ENCODE measurements at places on chromosomes 2 and 18.

DNA sequence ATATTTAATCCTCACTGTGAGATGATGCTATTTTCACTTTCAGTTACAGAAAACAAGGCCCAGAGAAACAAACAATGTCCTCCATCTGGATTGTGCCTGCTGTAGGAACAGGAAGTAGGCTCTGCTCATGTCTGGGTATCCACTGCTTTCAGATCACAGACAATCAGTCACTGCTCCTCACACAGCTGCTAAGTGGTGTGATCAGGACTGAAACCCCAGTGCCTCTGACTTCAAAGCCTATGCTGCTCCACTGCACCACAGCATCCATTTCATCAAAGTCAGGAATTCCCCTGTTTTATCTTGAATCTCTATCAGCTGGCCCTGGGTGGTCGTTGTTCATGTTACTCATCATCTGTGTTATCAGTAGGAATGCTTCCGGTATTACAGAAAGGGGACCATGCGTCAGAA, 303.8 kb upstream of the TRIB2 start:
- peak; percentile 5 for DNase-seq

- no peak for DNase-seq
Observed at GRCh38 chr2:137123226-137123625, 357.9 kb downstream of the THSD7B start.

DNA sequence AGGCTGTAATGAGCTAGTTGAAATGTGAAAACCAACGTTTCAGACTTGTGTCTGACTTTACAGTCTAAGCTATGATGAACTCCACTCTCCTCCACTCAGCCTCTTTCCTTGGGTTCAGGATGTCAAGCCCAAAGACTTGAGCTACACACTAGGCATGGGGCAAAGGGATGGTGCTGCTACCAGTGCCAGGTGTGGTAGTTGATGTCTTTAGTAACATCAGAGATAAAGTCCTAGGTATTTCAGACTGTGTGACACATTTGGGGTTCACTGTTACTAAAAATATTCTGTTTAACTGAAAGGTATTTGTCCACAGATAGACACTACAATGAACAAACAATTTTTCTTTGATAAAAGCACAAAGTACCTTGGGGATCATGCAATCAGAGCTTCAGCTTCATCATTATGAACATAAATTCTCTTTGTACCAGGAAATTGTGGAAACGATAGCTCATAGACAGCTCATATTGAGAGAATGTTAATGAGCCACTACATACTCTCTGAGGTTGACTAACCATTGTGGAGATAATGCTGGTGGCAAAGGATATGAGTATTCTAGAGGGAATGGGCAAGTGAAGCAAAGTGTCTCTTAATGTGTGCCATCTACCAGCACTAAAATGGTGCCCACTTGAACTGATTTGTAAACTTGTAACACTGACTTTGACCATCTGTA, 253.7 kb upstream of the THUMPD2 start:
- DNase-seq: no peak

DNA sequence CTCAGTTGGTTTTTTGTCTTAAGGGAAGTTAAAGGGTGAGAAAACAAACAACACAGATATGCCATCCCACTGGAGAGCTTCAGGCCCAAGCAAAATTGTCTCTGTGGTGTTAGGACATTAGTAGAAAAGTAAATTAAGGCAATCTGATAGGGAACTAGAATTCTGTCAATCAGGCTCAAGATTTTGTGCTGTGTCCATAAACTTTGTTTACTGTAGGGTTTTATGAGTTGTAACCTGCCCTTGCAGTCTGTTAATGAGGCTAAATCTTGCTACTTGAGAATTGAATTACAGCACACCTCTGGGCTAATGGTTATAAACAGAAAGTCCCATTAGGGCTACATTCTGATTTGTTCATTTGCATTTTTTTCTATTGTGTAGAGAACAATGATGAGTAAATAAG, 78.0 kb upstream of the OTX1 start:
- DNase-seq: no peak

GRCh38 chr2:6965071-6965795, 48.0 kb downstream of the RNF144A start:
- no peak for DNase-seq

DNA sequence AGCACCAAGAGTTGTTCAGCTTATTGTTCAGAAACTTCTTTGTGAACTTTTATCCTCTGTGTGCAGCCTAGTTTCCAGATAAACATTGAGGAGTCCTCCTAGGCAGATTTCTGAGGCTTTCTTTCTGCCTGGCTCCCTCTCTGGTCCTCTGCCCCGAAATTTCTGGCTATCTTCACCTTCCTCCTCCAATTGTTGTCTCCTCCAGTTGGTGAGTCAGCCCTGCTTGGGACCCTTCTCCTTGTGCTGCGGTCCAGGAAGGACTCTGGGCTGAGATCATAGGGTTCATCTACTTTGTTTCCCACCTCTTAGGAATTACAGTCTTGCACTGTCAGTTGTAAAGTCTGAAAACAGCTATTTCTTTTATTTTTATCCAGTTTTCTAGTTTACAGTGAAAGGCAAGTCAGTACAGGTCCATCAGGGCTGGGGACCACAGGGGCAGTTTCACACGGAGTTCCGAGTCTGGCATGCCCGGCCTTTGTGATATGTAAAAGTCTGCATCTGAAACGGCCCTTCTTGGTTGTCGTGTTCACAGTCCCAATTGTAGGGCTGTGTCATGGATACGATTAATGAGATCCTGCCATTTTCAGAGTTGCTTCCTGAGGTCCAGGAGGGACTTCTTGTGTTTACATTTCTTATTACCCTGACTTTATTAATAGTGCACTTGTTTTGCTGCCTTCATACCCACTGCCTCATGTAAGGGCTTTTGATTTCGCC, 100.8 kb downstream of the SMC6 start:
- no peak for DNase-seq

DNA sequence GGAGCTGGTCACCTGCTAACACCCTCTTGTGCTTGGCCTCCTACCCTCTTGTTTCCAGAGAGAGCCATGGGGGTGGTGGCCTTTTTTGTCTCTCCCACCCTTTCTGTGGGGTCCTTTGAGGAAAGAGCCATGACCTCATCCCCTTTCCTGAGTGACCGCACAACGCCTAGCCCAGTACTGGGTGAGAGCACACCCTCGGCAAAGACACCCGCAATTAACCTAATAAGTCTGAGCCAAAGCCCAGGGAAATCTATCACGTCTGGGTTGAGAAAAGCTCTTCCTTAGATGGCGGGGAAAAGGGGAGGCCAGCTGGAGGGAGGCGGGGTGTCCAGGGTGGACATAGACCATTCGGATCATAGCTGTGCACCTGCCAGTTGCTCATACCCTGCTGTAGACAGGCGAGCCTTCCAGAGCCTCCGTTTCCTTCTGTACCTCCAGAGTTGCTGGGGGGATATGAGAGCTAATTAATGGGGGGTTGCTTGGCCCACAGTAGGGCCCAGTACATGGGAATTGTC, 93.7 kb upstream of the MCFD2 start:
- DNase-seq: no peak

DNA sequence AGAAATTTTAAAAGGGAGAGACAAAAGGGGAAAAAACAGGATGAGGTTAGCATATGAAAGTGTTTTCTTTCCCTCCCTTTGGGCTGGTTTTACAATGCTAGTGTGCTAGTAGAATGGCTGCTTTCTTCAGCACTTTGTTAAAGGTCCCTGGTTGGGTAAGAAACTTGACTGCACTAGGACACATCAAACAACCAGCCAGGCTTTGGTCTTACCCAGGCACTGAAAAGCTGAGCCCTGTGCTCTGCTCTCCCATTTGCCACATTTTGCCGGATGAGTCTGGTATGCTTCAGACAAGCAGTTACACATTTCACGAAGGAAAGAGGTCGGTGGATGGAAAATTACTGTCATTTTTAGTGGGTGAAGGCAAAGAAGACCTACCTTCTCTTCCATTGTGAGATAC, 242.0 kb downstream of the DPP10 start:
- DNase-seq: no peak

- DNase-seq: no peak
Observed at GRCh38 chr2:36708041-36708741, 11.7 kb downstream of the VIT start.

- no peak for DNase-seq
Observed at GRCh38 chr2:46356991-46357390, 59.8 kb downstream of the EPAS1 start.

- no peak for DNase-seq
Observed at GRCh38 chr2:21406911-21407310, 283.1 kb downstream of the TDRD15 start.

- DNase-seq: no peak
Observed at GRCh38 chr2:188326669-188327301, 35.1 kb downstream of the GULP1 start.

- no peak for DNase-seq
Observed at GRCh38 chr18:77055429-77056300, 76.9 kb downstream of the MBP start.

DNA sequence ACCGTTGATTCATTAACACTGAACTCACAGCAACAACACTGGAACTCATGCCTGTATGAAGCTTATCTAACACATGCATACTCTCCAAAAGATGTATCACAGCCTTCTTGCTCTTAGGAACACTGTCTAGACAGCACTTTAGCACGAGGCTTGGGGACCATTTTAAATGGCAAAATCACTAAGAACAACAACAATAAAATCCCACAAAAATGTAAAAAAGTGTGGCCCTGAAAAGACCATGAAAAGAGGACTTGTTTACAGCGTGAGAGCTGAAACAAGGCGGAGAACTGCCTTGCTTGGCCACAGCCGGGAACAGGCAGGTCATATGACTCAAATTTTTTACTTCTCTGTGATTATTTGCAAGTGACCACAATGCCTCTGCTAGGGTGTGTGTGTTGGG, 48.1 kb downstream of the CHN1 start:
- no peak for DNase-seq

- DNase-seq: no peak
Observed at GRCh38 chr2:237915576-237915975, 51.2 kb upstream of the UBE2F start.

DNA sequence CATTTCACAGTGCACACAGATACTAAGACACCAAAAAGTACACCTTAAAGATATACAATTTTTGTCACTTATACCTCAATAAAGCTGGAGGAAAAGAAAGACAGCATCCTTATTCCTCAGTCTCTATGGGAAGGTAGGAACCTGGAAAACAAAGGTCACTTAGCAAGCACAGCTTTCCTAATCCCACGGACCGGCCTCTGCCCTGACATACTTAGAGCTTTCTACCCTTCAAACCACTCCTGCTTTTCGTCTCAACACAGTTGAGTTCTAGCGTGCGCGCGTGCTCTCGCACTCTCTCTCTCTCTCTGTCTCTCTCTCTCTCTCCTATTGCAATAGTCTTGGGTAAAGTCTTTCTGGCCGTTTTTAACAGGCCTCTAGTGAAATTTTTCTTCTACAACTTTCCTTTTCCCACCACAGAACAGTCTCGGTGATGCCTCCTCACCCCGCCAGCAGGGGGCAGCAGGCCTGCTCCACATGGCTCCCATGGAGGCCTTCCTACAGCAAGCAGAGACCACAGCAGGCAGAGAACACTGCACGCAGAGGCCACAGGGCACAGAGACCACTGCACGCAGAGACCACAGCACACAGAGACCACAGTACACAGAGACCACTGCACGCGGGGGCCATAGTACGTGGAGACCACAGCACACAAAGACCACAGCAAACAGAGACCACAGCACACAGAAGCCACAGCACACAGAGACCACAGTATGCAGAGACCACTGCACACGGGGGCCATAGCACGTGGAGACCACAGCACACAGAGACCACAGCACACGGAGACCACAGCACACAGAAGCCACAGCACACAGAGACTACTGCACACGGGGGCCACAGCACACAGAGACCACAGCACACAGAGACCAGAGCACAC, 106.9 kb downstream of the FBXO15 start:
- peak; percentile 56 for DNase-seq

- no peak for DNase-seq
Observed at GRCh38 chr2:129252781-129253460, 726.5 kb upstream of the RAB6C start.

DNA sequence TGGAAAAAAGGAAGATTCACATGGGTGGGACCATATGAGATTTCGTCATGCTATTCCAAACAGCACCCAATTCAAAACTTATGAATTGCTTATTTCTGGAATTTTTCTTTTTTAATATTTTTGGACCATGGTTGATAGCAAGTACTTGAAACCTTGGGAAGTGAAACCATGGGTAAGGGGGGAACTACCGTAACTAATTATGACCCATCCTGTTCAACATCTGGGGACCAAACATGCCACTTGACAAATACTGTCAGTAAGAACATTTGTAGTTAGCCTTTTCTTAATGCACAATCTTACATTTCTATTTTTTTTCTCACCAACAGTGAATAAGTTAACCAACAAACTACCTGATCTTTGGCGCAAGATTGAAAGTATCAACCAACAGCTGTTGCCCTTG, 105.7 kb upstream of the TTC39C start:
- no peak for DNase-seq

DNA sequence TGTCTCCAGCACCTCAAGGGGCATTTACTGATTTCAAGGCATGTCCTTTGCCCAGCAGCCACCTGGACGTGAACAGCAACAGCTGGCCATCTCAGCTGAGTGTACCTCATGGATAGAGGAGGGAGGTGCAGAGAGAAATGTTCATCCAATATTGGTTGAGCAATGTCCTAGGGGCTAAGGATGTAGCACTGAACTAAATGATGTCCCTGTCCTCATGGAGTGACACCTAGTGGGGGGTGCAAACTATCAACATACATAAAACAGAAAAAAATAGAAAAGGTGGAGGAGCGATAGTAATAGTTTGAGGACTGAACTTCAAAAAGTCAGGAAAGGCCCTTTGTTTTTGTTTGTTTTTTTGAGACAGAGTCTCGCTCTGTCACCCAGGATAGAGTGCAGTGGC, 4.8 kb upstream of the UGGT1 start:
- no peak for DNase-seq

DNA sequence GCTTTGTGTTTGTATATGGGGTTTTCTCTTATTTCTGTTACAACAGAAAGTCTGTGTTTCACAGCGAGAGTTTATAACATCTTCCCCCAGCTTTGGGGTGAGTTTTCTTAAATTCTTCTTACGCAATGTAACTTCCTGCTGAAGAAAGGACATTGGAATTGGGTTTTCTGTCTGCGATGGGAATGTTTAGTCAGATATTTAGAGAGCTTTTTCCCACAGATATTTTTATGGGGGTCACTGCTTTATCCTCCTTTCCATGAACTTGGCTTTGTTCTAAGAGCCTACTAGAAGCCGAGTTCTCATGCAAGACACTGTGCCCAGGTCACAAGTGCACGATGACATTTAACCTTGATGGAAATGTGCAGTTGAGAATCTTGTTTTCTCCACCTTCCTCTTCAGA, 22.1 kb downstream of the B3GNT2 start:
- no peak for DNase-seq

GRCh38 chr2:12076810-12077209, 330.4 kb downstream of the LPIN1 start:
- no peak for DNase-seq

- DNase-seq: peak; percentile 41
Observed at GRCh38 chr2:230660294-230661060, 52.2 kb upstream of the CAB39 start.
